ENCODE measurements at places on chromosomes 7 and 10. TPM values are rescaled to one million over a fixed set of nuclear protein-coding genes. Genes with fewer than 3 reads are reported as not detected.

SEMA3E gene
- 0.29 TPM for total RNA-seq

NME8 gene
- total RNA-seq: not detected

ATP6V0A4 gene
- 0.40 TPM for total RNA-seq

GPR141 gene
- total RNA-seq: not detected

DYDC2 gene
- not detected for total RNA-seq

STAMBPL1 gene
- 6.5 TPM for total RNA-seq

CCDC172 gene
- total RNA-seq: not detected

ZCCHC24 gene
- 5.9 TPM for total RNA-seq

MRC1 gene
- total RNA-seq: 16.2 TPM

AFAP1L2 gene
- total RNA-seq: 1.7 TPM

NYAP1 gene
- 2.7 TPM for total RNA-seq

MCM10 gene
- total RNA-seq: 26.1 TPM

SMURF1 gene
- total RNA-seq: 25.3 TPM

OR6V1 gene
- not detected for total RNA-seq

KCNMA1 gene
- total RNA-seq: 1.1 TPM

SFRP4 gene
- not detected for total RNA-seq

GSTO2 gene
- 0.65 TPM for total RNA-seq

DOCK1 gene
- 118 TPM for total RNA-seq

PSPH gene
- total RNA-seq: 49.3 TPM

JAKMIP3 gene
- under 0.01 TPM for total RNA-seq

ZP3 gene
- total RNA-seq: 0.53 TPM

HMX2 gene
- total RNA-seq: not detected

Data from thoracic aorta endothelial cell (primary cell).